ENCODE measurements at places on chromosomes 7 and 10.

DNA sequence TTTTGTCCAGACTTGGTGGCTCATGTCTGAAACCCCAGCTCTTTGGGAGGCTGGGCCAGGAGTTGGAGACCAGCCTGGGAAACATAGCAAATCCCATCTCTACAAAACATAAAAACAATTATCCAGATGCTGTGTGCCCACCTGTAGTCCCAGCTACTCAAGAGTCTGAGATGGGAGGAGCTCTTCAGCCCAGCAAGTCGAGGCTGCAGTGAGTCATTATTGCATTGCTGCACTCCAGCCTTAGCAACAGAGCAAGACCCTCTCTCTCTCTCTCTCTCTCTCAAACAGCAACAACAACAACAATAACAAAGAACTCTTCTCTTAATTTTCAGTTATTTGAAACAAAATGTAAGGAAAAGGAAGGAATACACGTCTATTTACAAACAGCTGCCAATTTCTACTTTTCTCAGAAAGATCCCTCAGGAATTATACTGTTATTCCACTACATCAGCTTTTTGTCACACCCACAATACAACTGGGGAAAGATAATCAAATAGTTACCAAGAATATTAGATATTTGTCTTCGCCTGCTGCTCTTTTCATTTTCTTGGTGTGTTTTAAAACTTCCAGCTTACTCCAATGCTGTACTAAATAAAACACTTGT lies 5.1 kb upstream of the TSPAN12 start:
- DNase-seq: no peak

GRCh38 chr10:3886641-3887251 lies 101.7 kb upstream of the KLF6 start:
- no peak for DNase-seq

- no peak for DNase-seq
Observed at GRCh38 chr7:95092324-95092723, 184.9 kb downstream of the PPP1R9A start.

DNA sequence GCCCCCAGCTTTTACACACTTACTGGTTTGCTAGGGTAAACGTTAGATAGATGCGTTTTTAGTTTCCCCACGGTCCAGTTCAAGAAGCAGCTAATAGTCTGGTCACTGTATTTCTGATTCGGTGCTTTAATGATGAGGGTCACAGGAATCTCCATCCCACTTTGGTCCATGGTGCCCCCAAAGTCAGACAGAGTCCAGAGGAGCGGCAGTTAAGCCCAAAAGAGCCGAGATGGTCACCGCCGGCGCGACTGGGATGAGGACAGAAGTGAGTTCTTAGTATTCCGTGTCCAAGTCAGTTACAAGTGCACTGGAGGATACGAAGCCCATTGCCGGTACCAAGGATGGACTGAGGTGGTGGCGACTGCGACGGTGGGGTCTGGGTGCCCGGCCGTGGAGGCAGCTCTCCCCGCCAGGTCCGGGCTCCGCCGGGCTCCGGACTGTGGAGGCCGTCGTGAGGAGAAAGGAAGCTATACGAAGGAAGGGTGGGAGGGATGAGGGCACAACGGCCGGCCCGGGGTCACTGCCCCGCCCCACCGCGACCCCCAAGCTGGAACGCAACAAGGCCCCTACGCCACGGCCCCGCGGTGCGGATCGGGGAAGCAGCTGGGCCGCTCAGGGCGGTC lies 663 bp downstream of the HERPUD2 start:
- no peak for DNase-seq

DNA sequence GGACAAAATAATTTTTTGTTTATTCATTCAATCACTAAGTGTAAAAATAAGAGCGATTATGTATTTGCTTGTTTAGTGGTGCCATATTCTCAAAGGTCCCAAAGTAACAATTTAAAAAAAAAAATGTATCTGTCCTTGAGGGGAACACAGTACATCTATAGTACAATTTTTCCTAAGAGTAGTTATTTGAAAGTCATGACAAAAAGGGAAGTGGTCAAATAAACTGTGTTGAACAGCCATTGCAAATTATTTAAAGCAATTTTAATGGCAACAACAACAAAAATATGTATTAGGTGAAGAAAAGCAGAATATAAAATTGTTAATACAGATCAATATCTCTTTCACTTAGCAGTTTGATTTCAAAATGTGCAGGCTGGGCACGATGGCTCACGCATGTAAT lies 943.5 kb downstream of the CNTNAP2 start:
- no peak for DNase-seq

DNA sequence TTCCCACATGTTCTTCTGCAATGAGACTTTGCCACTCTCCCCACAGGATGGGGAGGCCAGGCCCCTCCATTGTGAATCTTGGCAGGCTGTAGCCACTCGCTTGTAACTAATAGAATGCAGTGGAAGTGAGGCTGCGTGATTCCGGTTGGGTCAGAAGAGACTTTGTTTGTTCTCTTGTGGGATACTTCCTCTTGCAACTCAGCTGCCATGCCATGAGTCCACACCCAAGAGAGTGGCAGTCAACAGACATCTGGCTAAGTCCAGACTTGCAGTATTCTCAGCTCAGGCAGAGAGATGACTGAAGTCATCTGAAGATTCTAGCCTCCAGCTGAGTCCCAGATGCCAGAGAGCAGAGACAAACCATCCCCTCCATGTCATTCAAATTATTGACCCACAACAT lies 153.4 kb upstream of the GDF10 start:
- DNase-seq: no peak

DNA sequence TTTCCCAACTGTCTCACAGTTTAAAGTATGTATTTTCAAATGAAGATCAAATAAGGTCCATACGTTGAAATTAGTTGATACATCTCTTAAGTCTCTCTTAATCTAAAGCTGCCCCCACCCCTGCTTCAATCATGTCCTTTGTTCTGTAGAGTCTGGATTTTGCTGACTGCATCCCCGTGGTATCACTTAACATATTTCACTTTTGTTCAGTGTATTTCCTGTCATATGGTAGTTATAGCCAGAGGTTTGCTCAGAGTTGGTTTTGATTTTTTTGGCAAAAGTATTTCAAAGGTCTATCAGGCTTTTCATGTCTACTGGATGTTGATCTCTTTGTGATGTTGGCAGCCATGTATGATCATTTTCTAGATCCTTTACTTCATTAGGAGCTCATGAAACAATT lies 54.4 kb upstream of the ARID5B start:
- no peak for DNase-seq

DNA sequence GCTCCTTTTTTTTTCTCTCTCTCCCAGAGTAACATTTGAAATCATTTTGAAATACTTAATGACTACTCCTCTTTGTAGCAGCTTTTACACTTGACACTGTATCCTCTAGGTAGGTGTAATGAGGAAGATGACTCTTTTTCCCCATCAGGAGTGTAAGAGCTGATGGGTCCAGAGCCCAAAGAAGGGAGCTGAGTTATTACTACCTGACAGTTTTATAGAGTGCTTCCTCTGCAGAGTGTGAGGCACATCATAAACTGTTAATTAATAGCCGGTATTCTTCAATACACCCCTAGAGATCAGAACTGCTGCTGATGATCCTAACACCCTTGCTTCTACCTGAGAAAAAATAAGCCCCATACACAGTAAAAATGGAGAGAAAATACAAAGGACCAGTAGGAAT lies 279.8 kb upstream of the SEMA3A start:
- no peak for DNase-seq

DNA sequence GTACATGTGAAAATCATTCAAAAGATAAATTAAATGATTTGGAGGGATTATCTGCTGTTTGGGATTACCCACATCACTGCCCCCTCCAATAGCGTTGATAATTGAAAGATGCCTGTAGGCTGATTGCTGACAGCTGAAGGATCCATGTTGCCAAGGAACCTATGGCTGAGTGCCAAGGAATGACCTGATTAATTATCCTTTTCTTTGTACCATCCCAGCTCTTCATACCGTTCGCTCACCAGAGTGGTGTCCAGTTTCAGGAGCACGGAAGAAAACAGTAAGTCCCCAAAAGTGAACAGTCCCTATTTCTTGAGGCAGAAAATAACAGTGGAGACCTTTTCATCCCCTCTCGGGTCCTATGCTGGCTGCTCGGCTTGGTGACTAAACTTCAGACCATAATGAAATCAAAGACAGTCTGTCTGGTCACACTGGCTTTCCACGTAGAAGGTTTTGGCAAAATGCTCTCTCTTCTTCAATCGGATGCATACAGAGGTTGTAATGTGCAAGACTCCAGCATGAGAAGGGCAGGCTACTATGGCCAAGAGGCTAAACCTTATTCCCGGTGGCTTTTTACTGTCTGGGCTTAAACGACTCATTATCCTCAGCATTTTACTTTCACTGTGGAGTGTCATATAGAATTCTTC lies 108.8 kb downstream of the SPAG6 start:
- peak; percentile 16 for DNase-seq

DNA sequence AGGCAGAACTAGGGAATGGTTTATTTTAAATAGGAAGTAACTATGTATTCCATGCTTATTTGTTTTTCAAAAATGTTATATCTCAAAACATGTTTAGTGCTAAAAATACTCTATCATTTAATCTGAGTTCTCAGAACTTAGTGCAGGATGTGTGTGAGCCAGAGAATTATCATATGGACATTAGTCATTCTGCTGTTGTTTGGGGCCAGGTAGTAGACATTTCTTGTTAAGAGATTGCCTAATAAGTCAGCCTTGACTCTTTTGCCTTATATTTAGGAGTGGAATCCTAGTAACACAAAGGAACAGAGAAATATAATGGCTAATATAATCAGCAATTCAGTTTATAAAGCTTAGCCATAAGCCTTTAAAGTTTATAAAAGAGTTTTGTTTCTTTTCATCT lies 149.8 kb downstream of the CCSER2 start:
- no peak for DNase-seq

- no peak for DNase-seq
Observed at GRCh38 chr10:15787426-15787825, 67.7 kb upstream of the ITGA8 start.

- DNase-seq: no peak
Observed at GRCh38 chr7:1978656-1979590, 253.8 kb downstream of the MAD1L1 start.

DNA sequence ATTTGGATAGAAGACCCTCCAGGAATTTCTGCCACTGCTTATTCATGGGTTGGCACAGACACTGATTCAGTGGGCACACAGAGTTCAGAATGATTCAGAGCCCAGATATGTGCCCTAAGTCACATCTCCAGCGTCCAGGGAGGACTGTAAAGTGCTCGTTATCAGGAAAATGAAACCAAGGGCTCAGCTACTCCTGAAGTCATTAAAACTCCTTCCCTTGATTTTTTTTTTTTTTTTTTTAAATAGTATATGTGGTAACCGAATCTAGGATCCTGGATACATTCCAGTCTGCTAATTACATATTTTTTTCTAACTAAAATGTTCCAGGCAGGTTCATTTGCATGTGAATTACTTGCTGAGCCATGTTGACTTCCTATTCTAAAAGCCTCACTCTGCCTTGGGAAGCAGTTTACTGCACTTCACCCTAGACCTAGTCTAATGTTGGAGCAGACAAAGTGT lies 34.7 kb downstream of the MET start:
- peak; percentile 22 for DNase-seq

DNA sequence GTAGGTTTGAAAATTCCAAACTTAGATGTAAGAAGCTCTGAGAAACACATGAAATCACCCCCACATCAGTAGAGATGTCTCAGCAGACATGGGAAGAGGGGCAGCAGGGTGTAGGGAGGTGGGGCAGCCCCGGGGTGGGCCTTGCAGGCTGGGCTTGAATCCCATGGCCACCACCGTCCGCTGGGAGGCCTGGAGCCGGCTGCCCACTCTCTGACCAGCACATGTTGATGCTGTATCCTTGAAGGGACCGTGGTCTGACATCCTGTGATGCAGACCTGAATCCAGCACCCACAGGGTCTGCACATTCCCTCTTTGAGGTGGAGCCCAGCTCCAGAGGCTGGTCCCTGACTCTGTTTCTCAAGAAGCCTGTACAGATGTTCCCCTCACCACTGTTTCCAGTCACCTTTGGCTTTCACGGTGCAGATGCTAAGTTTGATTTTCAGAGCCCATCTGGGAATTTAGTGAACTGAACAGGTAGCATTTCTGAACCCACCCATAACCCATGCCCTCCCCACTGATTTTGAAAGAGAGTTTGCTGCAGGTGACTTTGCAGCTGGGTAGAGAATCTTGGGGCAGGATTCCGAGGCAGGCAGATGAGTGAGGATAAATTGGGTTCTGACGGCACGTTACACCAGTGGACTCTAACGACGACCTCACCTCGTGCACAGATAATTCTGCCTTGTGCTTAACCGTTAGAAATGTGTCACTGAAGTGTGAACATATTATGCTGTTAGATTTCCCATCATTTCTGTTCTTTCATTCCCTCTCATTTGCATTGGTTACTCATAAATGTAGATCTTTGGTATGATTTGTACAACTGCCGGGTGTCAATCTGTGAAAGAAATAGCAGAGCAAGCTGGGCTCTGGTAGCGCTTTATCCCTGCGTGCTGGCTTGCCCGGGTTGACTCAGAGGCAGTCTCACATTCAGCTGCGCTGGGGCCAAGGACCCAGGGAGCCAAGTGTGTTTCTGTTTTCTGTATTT lies 45.7 kb downstream of the IKZF1 start:
- DNase-seq: no peak

- no peak for DNase-seq
Observed at GRCh38 chr7:134732728-134733127, 46.7 kb upstream of the CALD1 start.

DNA sequence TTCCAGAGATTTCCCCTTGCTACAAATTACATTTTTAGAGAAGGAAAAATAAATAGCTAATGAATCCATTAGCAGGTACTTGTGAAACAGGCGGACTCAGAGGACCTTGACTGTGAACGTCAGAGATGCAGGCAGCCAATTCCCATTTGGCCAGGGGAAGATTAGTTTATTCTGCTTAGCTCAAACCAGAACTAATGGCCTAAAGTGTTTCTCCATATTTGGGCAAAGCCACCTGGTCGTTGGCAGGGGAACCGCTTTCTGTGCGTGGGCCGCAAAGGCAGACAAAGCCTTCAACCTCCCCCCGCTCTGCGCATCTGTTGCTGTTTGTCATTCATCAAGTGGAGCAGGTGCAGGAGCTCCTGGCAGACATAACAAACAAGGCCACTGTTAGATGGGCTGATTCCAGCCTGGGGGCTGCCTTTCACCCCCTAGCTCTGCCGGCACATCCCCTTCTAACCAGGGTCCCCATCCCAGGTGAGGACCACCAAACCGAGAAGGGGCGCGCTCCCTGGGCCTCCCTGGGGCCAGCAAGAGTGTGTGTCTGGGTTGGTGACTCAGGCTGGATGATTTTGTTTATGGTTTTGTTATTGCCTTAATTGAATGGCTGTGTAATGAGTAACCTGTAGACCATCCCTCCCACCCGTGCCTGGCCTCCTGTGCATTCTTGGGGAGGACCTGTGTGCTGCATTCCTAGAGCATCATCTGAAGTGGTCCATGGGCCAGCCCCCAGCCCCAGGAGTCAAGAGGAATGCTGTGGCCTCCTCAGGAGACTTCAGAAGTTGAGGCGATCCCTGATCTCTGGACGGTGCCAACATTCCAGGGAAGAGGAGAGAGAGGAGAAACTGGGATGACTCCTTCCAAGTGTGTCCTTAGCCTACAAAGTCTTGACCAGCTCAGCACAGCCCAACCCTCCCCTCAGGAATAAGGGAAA lies 14.5 kb upstream of the CPA1 start:
- peak; percentile 100 for DNase-seq

- DNase-seq: no peak
Observed at GRCh38 chr10:93277360-93277759, 203.7 kb downstream of the CYP26A1 start.

GRCh38 chr10:3217301-3217700 lies 44.7 kb upstream of the PITRM1 start:
- no peak for DNase-seq

Data from NCI-H2081 (cell line).